ENCODE measurements at places on chromosomes 13 and 19.
A peak's percentile ranks its signal among the peaks of the same experiment; 100 is the strongest.

- no peak for DNase-seq
Measured at GRCh38 chr13:110475117-110475516, 86.4 kb downstream of the RAB20 start.

- no peak for DNase-seq
Measured at GRCh38 chr19:39277598-39277997, 9.4 kb downstream of the IFNL2 start.

GRCh38 chr13:46605825-46606554, 53.0 kb downstream of the LRCH1 start:
- DNase-seq, result no peak

- no peak for DNase-seq
Measured at GRCh38 chr19:46295401-46296201, 1.2 kb upstream of the HIF3A start.

DNA sequence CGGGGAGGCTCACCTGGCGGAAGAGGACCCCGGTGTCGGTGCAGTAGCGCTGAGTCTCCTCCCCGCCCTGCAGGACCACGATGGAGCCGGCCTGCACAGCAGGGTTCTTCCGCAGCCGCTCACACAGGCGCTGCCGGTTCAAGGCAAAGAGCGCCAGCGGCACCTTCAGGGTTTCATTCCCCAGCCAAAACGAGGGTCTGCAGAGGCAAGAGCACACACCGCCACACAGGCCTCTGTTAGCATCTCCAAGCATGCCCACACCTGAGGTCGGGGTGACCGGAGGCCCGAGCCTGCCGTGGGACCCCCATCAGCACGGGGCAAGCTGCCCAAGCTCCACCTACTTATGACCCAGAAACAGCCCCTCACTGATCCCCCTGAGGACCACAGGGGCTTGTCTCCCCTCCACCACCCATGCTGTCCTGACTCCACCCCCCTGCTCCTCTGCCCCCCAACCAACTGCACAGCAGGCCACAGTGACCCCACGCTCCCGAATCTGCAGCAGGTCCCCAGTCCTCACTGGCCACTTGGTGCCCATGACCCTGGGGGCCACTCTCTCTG, 8.9 kb downstream of the PEPD start:
- no peak for DNase-seq

DNA sequence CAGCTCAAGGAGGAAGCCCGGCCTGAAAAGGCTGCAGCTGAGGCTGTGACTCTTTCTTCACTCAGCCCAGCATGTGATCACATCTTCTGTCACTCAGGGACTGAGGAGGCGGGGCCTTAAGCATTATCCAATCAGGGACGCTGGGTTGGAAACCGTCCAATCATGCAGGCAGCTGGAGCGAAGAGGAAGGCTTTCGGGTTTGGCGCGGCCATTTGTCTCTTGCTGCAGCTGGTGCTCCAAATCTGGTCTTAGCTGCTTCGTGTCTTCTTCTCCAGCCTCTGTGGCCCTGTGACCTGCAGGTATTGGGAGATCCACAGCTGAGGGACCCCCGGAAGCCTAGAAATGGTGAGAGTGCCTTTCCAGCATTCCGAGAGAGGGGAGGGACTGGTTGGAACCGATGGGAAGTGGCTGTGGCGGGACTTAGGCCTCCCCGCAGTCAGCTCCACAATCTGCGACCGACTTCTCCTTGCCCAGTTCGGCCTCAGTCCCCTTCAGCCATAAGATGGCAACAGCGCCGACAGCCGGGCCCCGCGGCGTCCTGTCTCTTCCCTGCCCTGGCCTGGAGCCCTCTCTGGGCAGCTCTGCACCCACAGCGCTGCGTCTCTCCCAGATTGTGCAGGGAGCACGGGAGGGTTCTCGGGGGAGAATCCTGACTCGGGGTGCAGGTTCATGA, at the start of gene ZNF90:
ZNF90 (plus strand) TSS at position 210 of the 673 bp plus-strand sequence; CDS start at position 343, 133 bp downstream.
- peak; percentile 80 for DNase-seq

GRCh38 chr19:41911889-41912731, 16.1 kb downstream of the ERFL start:
- DNase-seq, result no peak

DNA sequence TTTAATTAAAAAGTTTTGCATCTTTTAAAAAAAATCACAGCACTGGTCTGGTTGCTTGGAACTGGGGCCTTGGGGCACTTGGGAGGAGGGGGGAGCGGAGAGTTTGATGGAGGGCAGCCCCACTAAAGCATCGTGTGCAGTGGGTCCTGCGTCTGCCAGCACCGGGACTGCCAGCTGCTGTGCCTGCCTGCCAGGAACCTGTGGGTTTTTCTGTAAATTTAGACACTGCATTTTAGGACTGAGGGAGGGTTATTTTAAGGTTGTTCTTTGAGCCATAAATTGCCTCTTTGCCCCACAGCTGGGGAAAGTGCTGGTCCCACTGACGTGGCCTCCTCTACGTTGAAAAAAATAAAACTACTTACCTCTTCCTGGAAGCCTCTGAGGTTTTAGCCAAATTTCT, 2.9 kb downstream of the KLF2 start:
- DNase-seq, result no peak

DNA sequence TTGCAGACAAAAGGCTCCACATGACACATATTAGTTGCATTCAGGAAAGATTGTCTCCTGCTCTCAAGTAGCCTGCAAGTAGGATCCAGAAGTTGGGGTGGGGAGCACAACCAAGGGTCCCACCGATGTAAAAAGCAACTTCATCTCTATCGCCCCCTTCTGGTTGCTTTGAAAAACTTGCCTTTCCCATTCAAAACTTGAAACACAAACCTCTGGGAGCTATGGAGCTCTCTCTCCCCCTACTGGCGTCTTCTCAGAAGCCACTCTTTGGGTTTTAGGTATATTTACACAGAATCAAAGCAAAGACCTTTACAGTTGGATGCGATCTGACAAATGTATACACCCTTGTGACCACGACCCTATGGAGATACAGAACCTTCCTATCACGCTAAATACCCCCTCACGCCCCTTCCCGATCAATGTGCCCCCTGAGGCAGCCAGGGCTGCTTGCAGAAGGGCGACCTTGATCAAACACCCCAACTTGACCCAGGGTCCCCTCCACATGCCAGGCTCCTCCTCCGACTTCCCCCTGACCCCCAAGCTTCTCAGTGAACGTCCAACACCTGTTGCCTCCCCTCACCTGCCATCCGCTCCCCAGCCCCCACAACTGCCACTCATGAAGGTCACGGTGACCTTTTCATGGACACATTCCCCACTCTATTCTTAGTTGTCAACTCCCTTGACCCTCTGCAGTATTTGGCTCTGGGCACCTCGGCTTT, 10.1 kb downstream of the NOSIP start:
- DNase-seq, result no peak

DNA sequence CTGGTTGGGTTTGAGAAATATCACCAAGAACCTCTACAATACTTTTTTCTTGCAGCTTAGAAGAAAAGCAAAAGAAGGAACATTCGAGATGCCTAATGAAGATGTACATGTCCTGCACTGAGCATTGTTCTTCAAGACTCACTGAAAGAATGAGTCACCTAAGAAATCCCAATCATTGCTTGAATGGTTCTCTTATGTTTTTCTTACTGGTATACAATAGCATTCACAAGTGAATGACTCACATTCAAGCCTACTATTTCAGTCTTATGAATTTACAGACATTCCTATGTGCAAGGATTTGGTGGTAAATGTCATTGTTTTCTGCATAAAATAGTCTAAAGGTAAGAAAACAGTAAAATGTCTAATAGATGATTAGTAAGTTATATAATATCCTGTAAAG, 594.6 kb downstream of the PCDH9 start:
- DNase-seq, result no peak

DNA sequence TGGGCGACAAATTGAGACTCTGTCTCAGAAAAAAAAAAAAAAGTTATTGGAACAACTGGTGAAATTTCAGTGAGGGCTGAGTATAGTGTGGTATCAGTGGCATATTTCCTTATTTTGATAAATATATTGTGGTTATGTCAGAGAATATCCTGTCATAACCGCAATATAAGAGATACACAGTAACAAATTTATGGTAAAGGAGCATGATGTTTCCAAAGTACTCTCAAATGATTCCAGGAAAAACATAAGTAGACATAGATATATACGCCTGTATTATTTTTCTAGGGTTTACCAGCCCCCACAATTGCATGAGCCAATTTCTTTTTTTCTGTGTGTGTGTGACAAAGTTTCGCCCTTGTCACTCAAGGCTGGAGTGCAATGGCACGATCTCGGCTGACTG, 5.7 kb upstream of the C5AR1 start:
- DNase-seq, result no peak

DNA sequence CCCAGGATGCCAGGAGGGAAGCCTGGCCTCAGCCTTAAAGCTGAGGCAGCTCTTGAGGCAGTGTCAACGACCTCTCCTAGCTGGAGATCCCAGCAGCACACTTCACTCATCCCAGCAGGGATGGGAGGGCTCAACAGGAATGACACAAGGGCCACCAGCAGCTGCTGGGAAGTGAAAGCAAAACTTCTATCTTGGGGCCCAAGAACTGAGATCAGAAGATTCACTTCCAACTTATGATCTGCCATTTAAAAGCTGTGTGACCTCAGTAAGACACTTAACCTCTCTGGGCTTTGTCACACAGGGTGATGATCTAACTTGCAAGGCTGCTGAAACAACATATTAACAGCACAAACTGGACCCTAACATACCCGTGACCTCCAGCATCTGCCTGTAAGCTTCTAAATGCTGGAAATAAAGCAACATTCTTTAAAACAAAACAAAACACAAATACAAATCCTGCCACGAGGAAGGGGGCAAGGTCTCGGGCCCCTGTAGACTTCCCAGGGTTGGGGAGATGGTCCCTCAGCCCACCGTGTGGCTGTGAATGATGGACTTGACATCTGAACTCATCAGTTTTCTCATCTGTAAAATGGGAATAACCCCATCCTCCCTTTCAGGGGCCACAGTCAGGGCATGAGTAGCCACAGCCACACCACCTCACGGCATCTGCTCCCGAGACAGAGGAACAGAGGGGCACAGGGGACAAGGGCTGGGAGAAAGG, 22.7 kb downstream of the ELL start:
- DNase-seq, result no peak

GRCh38 chr13:90039516-90039915, 1308.0 kb upstream of the MIR17HG start:
- DNase-seq, result no peak

DNA sequence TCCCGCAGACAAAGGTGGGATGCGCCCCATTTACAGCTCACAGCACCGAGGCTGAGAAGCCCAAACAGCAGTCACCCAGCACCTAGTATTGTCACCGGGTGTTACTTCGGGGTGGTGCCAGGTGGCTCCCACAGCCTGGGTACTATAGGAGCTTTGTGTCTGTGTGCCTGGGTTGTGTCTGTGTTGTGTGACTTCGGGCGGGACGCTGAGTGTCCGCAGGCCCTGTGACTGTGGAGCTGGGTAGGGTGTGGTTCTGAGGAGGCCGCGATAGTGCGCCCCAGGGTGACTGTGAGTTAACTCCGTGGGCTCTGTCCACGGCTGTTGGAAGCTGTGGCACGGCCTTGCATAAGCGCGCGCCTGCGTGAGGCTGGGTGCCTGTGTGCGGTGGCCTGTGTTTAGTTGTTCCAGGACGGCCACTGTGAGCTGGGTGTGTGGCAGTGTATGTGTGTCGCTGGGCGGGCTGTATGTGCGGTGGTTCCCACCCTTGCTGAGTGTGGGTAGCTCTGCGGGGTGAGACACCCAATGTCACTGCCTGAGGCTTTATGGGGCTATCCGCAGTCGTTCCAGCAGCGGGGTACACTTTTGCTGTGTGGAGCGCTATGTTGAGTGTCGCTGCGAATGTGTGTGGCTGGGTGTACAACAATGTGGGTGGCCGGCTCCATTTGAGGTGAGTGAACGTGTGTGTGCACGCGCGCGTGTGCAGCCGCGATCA, 559 bp upstream of the SSBP4 start:
- peak; percentile 34 for DNase-seq

GRCh38 chr19:43465468-43466120, at the start of gene LYPD3:
LYPD3 (minus strand) TSS chr19:43465608; CDS start chr19:43465571, 37 bp downstream.
- DNase-seq, result no peak

DNA sequence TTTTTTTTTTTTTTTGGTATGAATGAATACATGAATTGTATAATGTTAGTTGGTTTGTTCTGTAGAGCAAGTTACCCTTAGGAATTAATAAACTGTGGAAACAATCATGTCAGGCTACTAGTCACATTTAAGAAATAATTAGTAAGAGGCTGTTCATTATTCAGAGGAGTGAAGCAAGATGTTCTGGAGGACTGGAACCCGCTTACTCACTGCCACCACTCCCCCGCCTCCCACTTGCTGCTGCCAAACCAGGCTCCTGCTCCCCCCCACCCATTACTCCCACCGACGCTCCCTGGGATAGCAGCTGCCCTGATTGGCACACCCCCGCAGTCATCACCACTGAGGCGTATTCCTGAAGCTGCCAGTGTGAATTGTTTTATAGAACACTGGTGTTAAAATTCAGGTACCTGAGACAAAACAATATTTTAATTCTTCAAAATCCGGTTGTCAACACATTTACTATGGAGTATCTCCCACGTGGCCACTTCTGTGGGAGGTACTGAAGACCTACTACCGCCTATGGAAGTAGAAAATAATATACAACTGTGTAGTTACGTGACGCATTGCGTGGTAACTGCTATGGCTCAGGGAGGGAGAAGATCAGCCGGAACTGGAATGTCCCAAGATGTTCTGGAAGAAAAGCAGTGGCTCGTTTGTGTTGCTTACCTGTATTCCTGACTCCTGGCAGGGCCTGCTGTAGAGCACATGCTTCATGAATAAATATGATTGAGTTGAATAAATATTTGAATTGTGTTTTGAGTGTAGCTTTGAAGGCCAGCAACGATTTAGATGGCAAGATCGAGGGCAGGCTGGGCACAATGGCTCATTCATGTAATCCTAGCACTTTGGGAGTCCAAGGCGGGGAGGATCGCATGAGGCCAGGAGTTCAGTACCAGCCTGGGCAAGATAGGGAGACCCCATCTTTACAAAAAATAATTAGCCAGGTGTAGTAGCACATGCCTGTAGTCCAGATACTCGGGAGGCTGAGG, 1.7 kb downstream of the DPY19L3 start:
- DNase-seq, result no peak

DNA sequence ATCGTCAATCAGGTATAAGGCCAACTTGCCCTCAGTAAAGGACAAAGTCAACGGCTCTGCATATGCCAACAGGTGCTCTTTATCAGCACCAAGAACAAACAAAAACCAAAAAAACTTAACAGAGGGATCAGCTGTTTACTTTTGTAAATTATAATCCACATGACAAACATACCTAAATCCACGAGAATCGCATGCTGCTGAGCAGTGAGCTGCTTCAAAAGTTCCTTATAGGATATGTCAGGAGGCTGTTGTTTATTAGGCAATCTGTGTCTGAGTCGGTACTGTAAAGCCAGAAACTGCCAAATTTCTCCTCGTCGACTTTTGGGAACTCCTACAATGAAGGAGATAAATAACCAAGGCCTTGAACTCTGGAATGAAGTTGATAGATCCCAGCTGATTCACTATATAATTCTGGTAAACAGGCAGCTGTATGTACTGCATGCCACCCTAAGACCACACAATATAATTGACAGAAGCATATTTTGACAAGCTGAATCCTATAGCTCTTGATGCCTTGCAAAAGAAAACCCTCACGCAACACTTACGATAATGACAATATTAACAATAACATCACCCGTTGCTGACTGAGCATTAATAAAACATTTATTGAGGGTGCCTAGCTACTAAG, 179.8 kb downstream of the TBC1D4 start:
- no peak for DNase-seq
